ENCODE measurements at places on chromosomes 5 and 9.

DNA sequence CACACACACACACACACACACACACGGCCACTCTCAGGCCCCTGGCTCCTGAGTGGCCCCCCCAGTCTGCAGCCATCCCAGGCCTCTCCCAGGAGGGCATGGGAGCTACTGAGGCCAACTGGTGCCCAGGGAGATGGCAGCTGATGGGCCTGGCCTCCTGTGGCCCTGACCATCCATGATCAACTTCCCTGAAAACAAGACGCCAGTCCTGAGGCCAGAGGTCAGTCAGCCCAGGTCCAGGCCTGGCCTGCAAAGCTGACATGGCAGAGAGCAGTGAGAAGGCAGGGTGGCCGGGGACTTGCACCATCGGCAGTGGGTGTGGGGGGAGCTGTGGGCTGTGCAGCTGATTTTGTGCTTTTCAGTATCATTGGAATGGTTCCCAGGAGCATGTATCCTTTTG lies 47.0 kb downstream of the SARDH start:
- no peak for DNase-seq

- no peak for DNase-seq
These were observed 153.9 kb upstream of the MEF2C start for GRCh38 chr5:89036704-89037489.

GRCh38 chr5:160470437-160471361 lies 49.0 kb downstream of the PTTG1 start:
- no peak for DNase-seq

DNA sequence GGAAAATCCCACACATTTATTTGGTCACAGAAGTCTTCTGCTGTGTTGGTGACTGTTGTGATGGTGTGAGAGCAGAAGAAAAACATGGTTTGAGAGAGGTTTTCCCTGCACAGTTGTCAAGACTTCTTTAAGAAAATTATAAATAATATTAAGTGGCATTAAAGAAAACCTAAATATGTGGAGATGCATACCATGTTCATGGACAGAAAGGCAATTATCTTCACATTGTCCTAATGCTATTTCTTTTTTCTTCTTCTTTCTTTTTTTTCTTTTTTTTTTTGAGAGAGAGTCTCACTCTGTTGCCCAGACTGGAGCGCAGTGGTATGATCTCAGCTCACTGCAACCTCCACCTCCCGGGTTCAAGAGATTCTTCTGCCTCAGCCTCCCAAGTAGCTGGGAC lies 24.3 kb upstream of the ERGIC1 start:
- no peak for DNase-seq

- no peak for DNase-seq
These were observed 139.7 kb downstream of the CEP120 start for GRCh38 chr5:123283499-123283898.

Measured in nucleus accumbens (tissue), 56 donors.